ENCODE measurements at places on chromosomes 16 and 17.

GRCh38 chr16:17251496-17251895 lies 219.3 kb downstream of the XYLT1 start:
- no peak for DNase-seq

- DNase-seq, result no peak
Measured at GRCh38 chr17:40361925-40362695, 2.4 kb downstream of the GJD3 start.

DNA sequence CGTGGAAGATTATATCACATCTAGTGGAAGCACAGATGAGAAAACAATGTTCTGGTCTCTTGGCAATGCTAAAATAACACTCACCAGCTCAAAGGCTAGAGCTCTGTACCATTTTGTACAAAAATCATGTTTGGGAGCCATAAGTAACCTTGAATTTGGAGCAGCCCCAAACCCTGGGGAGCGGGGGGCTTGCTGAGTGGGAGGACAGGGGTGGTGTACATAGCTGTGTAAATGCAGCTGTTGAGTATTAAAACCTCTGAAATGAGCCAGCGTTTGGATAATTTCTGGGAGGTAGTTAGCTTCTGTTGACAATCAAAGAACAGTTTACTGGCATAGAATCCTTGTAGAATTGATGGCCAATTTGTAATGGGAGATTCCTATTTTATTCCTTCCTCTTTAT lies 4.3 kb downstream of the MYH8 start:
- no peak for DNase-seq

GRCh38 chr16:84190731-84191388 lies at the start of gene ADAD2:
Gene ADAD2 (plus strand): TSS chr16:84191157. CDS start chr16:84191231, 74 bp downstream.
- DNase-seq, result no peak

- DNase-seq, result no peak
Measured at GRCh38 chr16:88747588-88748301, 37.3 kb downstream of the PIEZO1 start.

DNA sequence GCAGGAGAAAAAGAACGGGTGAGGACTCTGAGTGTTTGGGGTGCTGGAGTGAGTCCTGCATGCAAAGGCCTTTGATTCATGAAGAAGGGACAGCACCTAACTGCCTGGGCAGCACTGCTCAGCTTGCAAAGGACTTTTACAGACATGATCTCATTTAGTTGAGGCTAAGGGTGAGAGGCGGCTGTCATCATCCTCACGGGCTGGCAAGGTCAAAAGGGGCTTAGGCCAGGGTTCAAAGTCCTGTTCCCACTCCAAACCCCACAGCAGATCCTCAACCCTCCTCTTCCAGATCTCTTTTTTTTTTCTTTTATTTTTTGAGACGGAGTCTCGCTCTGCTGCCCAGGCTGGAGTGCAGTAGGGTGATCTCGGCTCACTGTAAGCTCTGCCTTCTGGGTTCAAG lies 4.8 kb downstream of the RHBDF2 start:
- no peak for DNase-seq
